ENCODE measurements at places on chromosomes 3 and 15.

- DNase-seq = peak; percentile 11
Measured at GRCh38 chr3:177679568-177680471, 482.5 kb upstream of the TBL1XR1 start.

DNA sequence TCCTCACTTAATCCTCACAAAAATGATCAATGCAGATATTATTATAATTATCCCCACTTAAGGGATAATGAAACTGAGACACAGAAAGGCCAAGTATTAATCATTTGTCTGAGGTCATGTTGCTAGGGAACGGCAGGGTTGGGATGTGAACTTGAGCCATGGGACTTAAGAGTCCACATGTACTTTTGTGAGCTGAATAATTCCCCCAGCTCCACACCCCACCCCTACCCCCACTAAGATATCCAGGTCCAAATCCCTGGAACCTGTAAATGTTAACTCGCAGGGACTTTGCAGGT lies 290.5 kb upstream of the GADL1 start:
- no peak for DNase-seq

GRCh38 chr3:46593274-46593862 lies 19.0 kb upstream of the FAM240A start:
- DNase-seq = no peak

DNA sequence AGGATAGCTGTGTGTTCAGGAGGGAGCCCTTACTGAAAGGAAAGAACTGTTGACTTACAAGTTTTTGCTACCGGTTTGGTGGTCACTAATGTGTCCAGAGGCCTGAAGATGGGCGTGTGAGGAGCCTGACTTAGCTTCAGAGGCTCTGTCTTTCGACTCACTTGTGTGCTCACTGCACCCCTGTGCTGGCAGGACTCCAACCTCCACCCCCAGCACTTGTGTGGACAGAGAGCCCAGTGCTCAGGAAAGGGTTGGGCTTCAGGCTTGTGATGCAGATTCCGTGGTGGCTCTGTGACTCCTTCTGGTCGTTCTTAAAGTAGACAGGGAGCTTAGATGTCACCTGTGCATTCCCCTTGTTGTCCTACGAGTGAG lies 100.9 kb downstream of the PGPEP1L start:
- no peak for DNase-seq
